Kidney epithelial cell (primary cell): ENCODE measurements at places on chromosomes 5 and 9.

- no peak for DNase-seq
Observed at GRCh38 chr5:170533383-170533782, 29.6 kb downstream of the KCNIP1 start.

DNA sequence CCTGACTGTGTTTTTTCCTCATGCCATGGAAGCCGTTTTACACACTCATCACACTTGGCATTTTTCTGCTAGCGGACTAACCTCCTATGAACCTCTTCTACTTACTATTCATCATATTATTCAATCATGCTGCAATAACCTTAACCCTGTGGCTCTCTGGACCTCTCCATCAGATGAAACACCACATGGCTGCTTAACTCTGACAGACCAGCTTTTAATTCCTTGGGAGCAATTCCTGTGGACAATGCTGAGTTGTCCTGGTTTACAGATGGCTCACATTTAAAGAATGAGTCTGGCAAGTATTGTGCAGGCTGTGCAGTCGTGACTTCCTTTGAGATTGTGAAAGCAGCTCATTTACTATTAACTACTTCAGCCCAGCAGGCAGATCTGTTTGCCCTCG lies 9.0 kb downstream of the OR1J1 start:
- no peak for DNase-seq

- peak; percentile 12 for DNase-seq
Observed at GRCh38 chr5:89265511-89266179, 382.7 kb upstream of the MEF2C start.

DNA sequence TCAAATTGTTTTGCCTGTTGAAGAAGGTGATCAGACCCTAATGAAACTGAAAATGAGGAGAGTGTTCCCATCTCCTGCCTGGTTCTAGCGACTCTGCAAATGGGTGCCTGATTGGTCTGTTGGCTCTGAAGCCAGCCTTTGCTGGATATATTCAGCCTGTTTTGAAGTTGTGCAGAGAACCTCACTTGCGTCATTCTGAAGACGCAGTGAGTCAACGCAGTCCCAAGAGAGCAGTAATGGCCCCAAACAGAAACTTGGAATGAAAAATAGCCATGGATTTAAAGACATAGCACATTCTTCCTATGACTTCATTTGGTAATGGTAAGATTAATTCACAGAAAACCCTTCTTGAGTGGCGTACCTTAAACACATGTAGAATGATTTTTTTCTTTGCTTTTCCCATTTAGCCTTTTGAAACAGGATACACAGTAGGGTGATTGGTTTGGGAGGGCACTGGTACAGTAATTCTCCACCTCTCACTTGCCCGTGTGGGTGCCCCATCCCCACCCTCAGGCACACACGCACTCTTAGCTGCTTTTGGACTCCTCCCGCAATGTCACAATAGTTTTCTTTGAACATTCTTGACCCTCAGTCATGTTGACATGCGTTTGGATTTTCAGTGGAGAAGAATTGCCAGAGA lies 54.1 kb upstream of the ABL1 start:
- DNase-seq = no peak

DNA sequence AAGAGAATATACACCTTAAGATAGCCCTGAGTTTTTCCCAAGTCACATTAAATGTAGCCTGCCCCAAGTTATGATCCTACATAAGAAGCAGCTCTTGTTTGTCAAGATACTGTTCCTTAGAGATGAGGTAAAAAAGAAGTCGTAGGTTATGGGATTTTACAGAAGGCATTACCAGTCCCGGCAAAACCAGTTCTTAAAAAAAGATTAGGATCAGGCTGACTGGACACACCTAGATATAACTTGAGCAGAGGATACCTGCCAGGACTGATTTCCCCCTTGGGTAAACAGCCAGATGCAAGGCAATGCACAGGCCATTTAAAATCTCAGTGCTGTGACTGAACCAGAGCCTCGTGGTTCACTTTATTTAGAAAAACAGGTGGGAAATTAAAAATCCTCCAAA lies 14.1 kb upstream of the SEMA5A start:
- DNase-seq = no peak

GRCh38 chr9:33748633-33749304 lies 46.6 kb upstream of the PRSS3 start:
- DNase-seq = no peak

- no peak for DNase-seq
Observed at GRCh38 chr5:36607114-36607571, 737 bp downstream of the SLC1A3 start.

GRCh38 chr9:26142631-26143030 lies 464.4 kb upstream of the TUSC1 start:
- no peak for DNase-seq

DNA sequence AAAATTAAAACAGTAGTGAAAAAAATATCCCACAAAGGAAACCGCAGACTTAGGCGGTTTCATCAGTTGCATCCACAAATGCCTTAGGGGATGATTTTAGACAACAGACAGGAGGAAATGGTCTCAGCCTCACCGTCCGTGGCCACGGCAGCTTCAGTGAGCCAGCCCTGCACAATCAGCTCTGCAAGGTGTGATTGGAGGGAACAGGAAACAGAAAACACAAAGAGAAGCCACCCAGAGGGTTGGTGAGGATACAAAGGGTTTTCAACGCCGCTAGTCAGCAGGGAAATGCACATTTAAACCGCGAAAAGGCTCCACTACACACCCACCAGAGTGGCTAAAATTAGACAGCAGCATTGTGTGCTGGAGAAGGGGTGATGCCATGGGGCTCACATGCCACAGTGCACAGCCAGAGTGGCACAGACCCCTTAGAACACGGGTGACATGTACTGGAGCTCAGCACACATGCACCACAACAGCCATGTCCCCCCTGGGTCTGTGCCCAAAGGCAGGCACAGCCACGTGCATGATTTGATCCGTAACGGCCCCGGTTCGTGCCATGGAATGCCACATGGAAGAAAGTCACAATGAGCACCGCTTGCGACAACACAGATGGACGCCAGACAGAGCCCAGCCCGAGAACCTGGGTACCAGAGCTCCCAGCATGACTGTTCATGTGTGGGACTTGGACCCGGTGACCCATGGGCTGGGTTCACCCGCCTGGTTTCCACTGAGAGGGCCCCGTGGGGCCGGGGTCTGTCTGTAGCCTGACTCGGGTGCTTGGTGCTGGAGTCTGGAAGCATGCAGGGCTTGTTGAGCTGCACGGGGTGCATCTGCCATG lies 18.3 kb upstream of the TERT start:
- DNase-seq = no peak

GRCh38 chr5:88889189-88890069 lies 6.4 kb upstream of the MEF2C start:
- no peak for DNase-seq

DNA sequence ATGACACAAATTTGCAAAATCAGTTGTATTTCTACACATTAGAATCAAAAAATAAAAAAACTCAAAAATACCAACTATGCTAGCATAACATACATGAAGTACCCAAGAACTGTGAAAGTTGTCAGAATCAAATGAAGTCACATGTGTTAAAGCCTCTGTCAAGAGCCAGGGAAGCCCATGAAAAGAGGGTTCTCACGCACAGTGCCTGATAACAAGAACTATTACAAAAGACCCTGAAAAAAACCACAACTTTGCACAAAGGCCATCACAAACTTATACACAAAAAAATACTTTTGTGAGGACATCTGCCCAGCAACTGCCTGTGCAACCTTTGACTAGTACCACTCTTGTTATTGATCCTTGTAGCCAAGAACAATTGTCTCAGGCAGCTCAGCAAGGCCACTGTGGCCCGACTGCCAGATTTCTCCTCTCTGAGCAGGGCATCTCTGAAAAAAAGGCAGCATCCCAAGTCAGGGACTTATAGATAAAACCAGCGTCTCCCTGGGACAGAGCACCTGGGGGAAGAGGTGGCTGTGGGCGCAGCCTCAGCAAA lies 28.9 kb upstream of the HNRNPA0 start:
- DNase-seq = no peak

DNA sequence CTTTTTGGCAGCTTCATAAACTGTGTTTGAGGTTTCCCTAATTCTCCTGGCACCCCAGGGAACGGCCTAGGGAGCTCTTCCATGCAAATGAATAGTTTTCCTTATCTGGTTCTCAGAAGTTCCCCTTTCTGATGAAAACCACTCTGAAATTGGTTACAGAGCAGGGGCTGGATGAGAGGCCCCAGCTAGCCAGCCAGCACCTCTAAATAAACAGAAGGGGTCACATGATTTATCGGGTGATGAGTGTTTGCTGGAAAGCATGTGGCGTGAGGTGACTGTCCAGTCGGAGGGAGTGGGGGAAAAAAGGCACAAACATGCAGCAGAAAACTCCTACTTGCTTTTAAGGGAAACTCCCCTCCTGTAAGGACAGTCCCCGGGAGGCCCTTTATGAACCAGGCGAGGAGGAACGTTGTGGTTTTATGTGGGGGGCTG lies 261.2 kb upstream of the ANKRD55 start:
- DNase-seq = no peak

GRCh38 chr5:10567121-10567591 lies 3.3 kb downstream of the ANKRD33B start:
- DNase-seq = no peak

- no peak for DNase-seq
Observed at GRCh38 chr5:5304361-5305020, 118.0 kb upstream of the ICE1 start.

DNA sequence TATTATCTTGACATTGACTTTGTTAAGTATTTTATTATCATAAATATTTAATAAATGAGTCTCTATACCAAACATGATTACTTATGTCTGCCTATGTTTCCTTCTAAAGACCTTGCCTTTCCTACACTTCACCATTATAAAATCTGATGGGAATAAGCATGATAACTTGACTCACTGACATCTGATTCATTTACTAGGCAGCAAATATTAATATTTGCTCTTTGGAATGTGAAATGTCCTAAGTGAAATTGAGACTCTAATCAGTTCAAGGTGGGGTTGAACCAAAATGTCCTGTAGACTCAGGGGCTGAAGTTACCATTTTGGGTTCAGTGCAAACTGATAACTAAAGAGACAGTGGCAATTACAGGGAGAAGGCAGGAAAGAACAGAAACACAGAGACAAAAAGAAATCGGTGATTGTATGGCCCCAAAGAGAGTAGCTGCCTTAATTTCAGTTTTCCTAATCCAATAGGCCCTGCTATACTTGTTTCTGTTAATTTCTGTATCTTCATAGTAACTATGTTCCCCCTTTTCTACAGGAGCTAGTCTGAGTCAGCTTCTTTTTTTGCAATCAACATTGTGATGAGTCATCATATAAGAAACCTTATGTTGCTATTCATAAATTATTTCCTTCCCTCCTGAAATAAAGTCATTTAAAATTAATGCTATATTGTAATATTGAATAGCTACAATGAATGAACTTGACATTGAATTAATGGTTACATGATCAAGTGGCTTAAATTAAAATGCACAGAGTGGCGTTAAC lies 296.8 kb downstream of the PDE4D start:
- no peak for DNase-seq

DNA sequence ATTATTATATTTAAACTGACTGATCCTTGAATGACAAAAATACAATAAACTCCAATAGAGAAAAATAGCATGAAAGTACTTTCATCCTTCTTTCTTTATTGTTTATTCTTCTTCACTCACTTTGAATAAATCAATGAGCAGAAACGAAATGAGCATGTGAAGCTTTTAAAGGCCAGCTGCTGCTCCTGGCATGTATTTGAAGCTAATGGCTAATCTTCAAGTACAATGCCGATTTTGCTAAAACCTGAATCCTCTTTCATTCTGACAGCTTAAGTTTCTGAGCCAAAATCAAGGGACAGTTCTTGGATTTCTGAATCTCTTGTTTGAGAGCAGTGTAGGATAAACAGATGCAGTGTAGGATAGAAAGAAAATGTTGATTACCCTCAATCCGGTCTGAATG lies 237.3 kb downstream of the CDH10 start:
- no peak for DNase-seq

GRCh38 chr9:133664173-133665050 lies 28.2 kb downstream of the DBH start:
- no peak for DNase-seq

GRCh38 chr9:94108584-94108983 lies 24.3 kb downstream of the PTPDC1 start:
- DNase-seq = no peak

DNA sequence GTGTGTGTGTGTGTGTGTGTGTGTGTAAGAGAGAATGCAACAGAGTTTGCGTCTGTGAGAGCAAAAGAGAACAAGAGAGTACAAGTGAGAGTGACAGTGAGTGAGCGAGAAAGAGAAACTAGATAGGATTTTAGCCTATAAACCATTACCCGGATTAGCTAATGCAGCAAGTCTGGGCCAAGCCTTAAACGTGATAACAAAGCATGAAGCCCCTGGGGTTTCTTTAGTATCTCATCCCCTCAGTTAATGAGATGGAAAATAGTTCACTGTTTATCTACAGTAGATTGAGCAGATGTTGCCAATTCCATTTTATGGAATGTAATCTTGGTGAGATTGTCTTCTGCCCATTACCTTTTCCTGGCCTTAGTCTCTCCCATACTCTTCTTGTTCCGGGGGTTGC lies 114.5 kb downstream of the MAT2B start:
- no peak for DNase-seq

DNA sequence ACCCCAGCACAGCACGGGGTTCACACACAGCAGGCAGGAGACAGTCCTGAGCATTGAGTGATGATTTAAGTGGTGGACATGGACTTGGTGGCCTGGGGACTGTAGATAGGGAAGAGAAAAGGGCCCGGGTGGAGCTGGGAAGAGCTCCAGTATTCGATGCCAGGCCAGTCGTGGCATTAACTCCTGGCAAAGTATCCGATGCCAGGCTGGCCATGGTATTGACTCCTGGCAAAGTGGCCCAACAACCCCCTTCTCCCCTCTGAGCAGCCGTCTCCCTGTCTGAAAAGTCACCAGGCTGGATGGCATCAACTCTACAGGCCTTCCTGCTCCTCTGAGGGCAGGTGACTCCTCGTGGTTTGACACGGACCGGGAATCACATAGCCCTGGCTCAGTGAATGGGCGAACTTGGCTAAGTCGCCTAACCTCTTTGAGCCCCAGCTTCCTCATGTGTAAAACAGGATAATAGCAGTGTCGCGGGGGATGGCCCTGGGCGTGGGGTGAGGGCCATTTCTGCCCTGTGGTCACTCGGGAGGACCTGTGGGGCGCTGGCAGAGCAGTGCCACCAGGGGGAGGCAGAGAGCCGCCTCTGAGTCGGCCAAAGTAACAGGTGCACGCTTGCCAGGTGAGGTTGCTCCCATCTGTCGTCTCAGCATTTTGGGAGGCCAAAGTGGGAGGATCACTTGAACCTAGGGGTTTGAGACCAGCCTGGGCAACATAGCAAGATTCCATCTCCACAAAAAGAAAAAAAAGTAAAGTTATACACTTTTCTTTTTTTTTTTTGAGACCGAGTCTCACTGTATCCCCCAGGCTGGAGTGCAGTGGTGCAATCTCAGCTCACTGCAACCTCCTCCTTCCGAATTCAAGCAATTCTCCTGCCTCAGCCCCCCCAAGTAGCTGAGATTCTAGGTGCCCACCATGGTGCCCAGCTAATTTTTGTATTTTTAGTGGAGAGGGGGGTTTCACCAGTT lies 5.7 kb upstream of the SEC16A start:
- DNase-seq = no peak
